ENCODE measurements at places on chromosomes 7 and 10.

GRCh38 chr7:6012355-6013104 lies 3.5 kb downstream of the AIMP2 start:
- DNase-seq, result no peak

DNA sequence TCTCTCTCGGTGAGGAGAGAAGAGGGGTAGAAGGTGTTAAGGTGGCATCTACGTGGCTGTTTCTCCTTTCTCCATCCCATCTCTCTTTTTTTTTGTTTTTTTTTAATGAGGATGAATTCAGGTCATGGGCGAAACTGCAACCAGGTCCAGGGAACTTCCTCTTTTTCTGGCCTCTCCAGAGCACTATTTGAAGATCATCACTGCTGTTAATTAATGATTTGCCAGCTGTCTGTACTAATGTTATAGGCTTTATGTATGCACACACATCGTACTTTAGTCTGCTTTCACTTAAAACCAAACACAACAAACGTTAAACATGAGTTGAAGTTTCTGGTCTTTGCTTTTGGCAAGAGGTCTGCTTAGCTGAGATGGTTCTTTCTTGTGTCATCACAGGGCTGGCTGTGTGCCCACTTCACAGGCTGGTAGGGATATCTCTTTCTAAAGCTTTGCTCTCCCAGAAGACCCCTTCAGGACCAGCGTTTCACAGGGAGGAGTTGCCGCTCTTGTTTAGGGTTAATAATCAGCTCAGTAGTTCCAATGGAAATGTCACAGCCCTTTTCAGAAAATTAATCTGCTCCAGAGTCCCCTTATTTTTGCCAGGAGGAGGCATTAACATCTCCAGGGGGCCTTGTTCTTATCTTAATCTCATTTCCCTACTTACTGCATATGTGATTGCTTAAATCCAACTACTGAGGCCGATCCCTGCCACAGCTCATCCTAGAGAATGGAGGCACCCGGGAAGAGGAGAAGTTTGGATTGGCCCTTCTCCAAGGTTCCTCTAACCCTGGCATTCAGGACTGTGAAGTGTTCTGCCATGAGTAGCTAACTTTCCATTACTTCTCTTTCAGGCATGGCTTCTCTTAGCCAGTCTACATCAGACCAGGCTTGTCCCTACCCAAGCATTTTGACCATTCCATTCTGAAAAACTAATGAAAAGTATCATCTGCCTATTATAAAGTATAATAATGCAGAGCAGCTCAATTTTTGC lies 273.9 kb upstream of the NFE2L3 start:
- DNase-seq, result no peak

DNA sequence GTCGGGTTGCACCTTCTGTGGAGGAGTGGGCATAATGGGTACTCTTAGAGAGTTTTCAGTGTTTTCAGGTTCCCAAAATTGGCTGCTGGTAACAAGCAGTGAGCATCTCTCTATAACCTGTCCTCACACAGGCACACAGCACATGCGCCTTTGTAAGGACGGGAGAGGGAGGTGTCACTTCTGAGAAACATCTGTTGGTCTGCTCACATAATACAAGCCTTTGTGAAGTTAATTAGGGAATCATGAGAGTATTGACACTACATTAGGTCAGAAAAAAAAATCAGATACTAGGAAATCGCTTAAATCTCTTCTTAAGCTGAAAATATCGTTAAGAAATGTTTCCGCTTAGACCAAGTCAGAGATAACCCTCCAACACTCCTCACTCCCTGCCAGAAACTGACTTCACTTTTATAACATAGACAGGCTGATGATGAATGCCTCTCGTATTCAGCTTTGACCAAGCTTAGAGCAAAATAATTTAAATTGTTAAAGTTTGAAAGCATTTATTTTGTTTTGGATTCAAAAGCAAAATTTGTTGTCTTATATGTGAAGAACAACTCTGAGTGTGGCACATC lies 769.7 kb downstream of the TNS3 start:
- peak; percentile 37 for DNase-seq

- no peak for DNase-seq
Observed at GRCh38 chr7:118771672-118772071, 547.2 kb downstream of the ANKRD7 start.

All from LHCN-M2 (cell line).